ENCODE measurements at places on chromosomes 11 and 22. TPM values are rescaled to one million over a fixed set of nuclear protein-coding genes. Genes with fewer than 3 reads are reported as not detected.

Gene CEP126
- 9.4 TPM for total RNA-seq

Gene MYBPC3
- total RNA-seq: not detected

Gene YPEL4
- not detected for total RNA-seq

Gene OR51E1
- not detected for total RNA-seq

DNA sequence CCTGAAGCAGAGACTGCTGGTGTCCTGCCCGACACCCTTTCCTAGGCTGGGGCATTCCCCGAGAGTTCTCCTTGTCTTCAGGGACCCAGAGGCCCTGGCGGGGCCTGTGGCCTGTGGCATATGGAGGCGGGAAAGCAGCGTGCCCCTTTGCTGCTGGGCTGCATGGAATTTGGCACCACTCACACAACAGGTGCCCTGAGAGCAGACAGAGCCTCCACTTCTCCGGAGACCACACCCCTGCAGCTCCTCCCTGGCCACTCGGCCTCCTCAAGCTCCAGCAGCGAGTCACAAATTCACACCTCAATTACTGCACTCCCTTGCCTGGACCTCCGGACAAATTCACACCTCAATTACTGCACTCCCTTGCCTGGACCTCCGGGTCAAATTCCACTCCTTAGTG, 1375.2 kb downstream of the TBC1D22A start:
- no peaks in the 10 kb centered on the region for H3K4me1 ChIP-seq
- no peak for DNase-seq
- no peak overlapping the region for H3K4me3 ChIP-seq
- H3K27ac ChIP-seq: no peak overlapping the region

GRCh38 chr11:122107566-122107965, 8.4 kb downstream of the BLID start:
- H3K27ac ChIP-seq: no peak overlapping the region
- H3K36me3 ChIP-seq: no peaks in the 10 kb centered on the region
- no peak for DNase-seq
- H3K27me3 ChIP-seq: no peaks in the 10 kb centered on the region

DNA sequence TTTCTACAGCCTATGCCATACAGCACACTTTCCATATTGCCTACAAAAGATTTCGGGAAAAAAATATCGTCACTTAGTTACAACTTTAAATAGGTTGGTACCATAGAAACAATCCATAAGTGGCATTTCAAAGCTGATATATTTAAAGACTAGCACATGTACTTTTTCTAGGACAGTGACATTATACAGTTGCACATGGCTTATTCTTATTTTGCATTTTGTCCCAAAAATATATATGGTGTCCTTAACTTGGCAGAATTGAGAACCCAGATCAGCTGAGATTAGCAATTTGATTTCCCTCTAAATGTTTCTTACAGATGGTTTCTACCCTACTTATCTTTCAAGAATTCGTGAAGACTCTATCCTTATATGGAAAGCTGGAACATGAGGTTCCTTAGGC, 3.7 kb upstream of the TFIP11 start:
- H3K4me3 ChIP-seq: no peak overlapping the region
- peaks cover 6% of the 10 kb centered on the region for H3K27me3 ChIP-seq
- H3K27ac ChIP-seq: no peak overlapping the region

DNA sequence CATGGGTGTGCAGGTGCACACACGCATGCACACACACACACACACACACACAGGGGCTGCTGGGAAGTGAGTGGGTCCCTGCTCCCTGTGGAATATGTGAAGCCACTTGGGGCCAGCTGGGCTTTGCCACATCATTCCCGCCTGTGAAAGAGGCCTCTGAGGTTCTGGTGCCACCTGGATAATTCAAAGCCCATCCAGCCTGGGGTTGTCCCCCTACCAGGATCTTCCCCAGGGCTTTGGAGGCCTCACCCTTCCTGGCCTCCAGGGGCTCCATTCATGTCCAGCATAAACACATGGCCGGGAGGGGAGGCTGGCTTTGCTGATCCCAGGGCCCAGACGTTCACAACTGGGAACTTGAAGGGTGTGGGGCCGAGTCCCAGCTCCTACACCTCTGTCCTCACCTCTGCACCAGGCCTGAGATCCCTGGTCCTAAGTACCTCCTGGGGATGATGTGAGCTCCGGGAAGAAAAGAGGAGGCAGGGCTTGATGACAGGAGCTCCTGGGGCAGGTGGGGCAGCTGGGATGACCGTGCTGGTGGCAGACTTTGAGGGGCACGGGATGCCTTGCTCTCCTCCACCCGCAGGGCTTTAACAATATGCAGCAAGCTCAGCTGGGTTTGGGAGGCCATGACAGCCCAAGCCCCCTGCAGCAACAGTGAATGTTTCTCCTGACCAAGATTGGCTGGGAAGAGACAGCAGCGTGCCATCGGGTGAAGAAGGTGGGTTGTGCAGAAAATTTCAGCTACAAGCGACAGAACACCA, 14.2 kb downstream of the LINC01488 start:
- H3K27ac ChIP-seq: peak overlapping the region; percentile 78
- H3K4me3 ChIP-seq: no peak overlapping the region
- peaks cover 6% of the 10 kb centered on the region for H3K27me3 ChIP-seq
- DNase-seq: no peak

GRCh38 chr11:24298146-24298545, 198.7 kb upstream of the LUZP2 start:
- H3K4me1 ChIP-seq: no peaks in the 10 kb centered on the region
- H3K4me3 ChIP-seq: no peak overlapping the region
- no peaks in the 10 kb centered on the region for H3K36me3 ChIP-seq
- no peak overlapping the region for H3K27ac ChIP-seq

DNA sequence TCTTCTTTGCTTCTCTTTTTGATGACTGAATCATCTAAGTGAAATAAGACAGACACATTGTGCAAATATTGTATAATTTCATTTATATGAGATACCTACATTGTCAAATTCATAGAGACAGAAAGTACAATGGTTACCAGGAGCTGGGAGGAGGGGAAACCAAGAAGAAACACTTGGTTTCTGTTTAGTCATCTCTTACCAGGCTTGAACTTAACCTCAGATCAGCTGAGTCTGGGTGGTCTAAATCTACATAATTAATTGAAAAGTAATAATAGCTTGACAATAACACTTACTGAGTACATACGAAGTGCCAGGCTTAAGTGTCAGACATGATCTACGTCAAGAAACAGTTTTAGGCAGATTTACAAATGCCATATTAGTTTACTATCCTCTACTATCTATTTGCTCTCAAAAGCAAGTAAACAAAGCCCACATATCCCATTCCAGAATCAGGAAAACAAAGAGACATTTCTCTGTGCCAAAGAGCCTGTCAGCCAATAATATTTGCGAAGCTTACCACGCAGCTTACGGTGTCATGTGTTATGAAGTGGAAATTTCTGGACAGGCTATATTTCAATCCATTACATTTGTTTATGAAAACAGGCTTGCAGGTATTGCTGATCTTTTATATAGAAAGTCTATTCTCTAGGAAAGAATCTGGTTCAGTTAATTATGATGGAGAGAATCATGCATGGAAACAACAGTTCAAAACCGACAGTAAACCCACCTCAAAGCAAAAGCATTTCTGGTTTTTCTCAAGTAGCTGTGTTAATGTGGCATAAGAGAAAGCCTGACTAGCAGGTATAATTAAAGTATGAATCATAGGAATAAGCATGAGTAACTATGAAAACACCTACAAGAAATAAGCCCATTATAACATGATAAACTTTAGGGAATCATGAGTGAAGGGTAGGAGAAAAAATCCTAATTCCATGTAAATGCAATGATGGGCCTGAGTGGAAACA, 2.7 kb upstream of the ARHGAP42 start:
- H3K36me3 ChIP-seq: no peaks in the 10 kb centered on the region
- no peak overlapping the region for H3K27ac ChIP-seq
- H3K4me3 ChIP-seq: no peak overlapping the region
- peaks cover 26% of the 10 kb centered on the region for H3K4me1 ChIP-seq
- no peak for DNase-seq

GRCh38 chr11:73307323-73308002, 613 bp upstream of the ARHGEF17 start:
- DNase-seq: peak; percentile 99
- H3K36me3 ChIP-seq: peaks cover 10% of the 10 kb centered on the region
- H3K4me1 ChIP-seq: peaks cover 23% of the 10 kb centered on the region
- peak overlapping the region; percentile 96 for H3K27ac ChIP-seq

- no peaks in the 10 kb centered on the region for H3K36me3 ChIP-seq
- peaks cover 27% of the 10 kb centered on the region for H3K4me1 ChIP-seq
- H3K27me3 ChIP-seq: peaks cover 20% of the 10 kb centered on the region
- no peak for DNase-seq
Measured at GRCh38 chr22:21052715-21053459, 7.1 kb downstream of the LRRC74B start.

GRCh38 chr11:116499396-116500003, 273.3 kb downstream of the BUD13 start:
- H3K36me3 ChIP-seq: no peaks in the 10 kb centered on the region
- peak; percentile 95 for DNase-seq
- H3K27me3 ChIP-seq: peaks cover 5% of the 10 kb centered on the region
- no peak overlapping the region for H3K27ac ChIP-seq
- no peak overlapping the region for H3K4me3 ChIP-seq
- peaks cover 13% of the 10 kb centered on the region for H3K4me1 ChIP-seq

DNA sequence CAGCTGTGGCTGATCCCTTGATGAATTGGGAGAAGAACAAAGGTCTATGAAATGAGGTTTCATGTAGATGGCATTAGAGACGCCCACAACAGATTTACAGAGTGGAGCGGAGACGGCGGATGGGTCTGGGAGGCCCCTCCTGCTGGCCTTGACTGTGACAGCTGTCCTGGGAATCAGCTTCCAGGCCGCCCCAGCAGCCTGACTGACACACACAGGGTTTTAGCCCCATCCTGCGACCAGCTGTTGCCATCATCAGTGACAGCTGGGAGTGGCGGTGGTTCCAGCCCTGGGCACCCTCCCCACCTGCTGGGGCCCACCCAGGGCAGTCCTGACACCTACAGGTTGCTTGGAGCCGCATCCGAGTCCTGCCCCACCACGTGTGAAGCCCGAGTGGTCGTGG, 64.0 kb upstream of the PPP6R3 start:
- DNase-seq: no peak
- H3K27ac ChIP-seq: no peak overlapping the region
- H3K27me3 ChIP-seq: peaks cover 4% of the 10 kb centered on the region
- H3K4me1 ChIP-seq: peaks cover 20% of the 10 kb centered on the region
- H3K36me3 ChIP-seq: peaks cover 13% of the 10 kb centered on the region

- no peak overlapping the region for H3K27ac ChIP-seq
- H3K36me3 ChIP-seq: peaks cover 4% of the 10 kb centered on the region
- no peaks in the 10 kb centered on the region for H3K4me1 ChIP-seq
Measured at GRCh38 chr11:16759857-16760508, 21.5 kb downstream of the C11orf58 start.

DNA sequence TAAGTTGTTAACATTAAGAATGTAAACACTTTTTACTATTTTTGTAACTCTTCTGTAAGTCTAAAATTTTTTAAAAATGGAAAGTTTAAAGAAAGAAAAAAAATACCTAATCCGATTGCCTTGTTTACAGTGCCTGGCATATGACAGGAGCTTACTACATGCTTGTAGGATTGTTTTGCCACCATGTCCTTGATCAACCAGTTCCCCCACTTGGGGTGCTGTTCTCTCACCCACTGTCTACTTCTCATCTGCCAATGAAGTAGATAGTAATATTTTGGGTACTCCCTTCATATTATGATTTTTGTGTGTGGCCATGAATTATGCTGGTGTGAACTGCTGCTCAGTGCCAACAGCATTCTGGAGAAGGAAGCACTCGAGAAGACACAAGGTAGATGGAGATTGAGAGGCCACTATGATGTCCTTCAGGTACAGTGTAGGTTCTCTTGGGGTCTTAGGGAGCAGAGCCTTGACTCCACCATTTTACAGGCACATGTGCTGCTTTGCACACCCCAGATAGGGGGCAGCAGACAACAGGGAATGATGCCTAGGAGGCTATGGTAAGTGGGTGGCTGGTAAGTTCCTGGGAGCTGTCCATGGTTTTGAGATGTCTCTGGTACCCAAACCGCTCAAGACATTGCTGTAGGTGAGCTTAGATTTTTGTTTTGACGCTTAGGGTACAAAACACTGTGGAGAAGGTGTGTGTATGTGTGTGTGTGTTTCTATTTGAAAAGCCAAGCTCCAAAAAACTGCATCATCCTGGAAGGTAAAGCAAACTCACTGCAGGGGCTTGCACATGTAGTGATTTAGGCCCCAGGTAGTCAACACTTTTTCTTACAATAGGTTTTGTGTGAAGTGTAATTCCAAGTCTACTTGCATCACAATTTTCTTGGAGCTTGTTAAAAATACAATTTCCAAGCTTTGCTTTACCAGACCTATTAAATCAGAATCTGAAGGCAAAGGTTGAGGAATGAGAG, 494.5 kb upstream of the LARGE1 start:
- peaks cover 2% of the 10 kb centered on the region for H3K27me3 ChIP-seq
- H3K36me3 ChIP-seq: no peaks in the 10 kb centered on the region
- H3K4me1 ChIP-seq: no peaks in the 10 kb centered on the region
- no peak overlapping the region for H3K27ac ChIP-seq

- H3K27me3 ChIP-seq: peaks cover 13% of the 10 kb centered on the region
- no peaks in the 10 kb centered on the region for H3K36me3 ChIP-seq
- peaks cover 36% of the 10 kb centered on the region for H3K4me1 ChIP-seq
- H3K4me3 ChIP-seq: peak within 1 kb of the TSS; percentile 91
- no peak within 1 kb of the TSS for H3K27ac ChIP-seq
Measured at GRCh38 chr11:33375688-33376311, 118.6 kb downstream of the HIPK3 start.

DNA sequence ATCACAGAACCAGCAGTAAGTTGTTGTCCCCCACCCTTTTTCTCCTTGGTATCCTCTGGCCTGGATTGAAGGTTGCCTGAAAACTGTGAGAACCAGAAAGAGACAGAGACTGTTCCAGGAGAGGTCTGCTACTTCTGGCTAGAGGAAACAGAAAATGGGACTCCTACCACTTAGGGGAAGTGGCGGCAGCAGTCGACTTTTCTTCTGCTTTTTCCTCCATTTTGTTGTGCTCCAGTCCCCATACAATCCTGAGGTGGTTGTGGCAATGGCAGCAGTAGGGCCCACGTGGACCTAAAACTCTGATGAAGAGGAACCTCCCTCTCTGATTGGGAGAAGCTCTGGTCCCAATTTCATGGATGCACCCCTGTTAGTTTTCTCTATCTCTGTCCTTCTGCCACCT, 76.0 kb upstream of the SORL1 start:
- H3K27ac ChIP-seq: no peak overlapping the region
- H3K27me3 ChIP-seq: peaks cover 1% of the 10 kb centered on the region
- no peak for DNase-seq
- H3K4me1 ChIP-seq: peaks cover 27% of the 10 kb centered on the region
- H3K4me3 ChIP-seq: no peak overlapping the region

DNA sequence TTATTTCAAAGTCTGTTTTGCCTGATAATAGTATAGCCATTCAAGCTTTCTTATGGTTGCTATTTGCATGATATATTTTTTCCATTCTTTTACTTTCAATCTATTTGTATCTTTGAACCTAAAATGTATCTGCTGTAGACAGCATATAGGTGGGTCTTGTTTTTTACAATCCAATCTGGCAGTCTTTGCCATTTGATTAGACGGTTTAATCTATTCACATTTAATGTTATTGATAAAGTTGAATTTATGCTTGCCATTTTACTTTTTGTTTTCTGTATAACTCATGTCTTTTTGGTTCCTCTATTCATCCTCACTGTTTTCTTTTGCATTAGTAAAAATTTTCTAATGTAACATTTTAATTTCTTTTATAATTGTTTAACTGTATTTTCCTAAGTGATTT, 37.4 kb downstream of the MMP20 start:
- H3K27me3 ChIP-seq: peaks cover 1% of the 10 kb centered on the region
- H3K4me1 ChIP-seq: no peaks in the 10 kb centered on the region
- H3K4me3 ChIP-seq: no peak overlapping the region
- H3K27ac ChIP-seq: no peak overlapping the region
- no peaks in the 10 kb centered on the region for H3K36me3 ChIP-seq

GRCh38 chr11:99739464-99740089, 718.8 kb downstream of the CNTN5 start:
- no peaks in the 10 kb centered on the region for H3K27me3 ChIP-seq
- H3K27ac ChIP-seq: no peak overlapping the region
- H3K4me1 ChIP-seq: no peaks in the 10 kb centered on the region
- DNase-seq: peak; percentile 40
- H3K4me3 ChIP-seq: no peak overlapping the region

All from endothelial cell (in vitro differentiated cells).